ENCODE measurements at places on chromosomes 1 and 21. TPM values are rescaled to one million over a fixed set of nuclear protein-coding genes. Genes with fewer than 3 reads are reported as not detected.

The CSRP1 gene
- 42.0 TPM for total RNA-seq

The MAB21L3 gene
- not detected for total RNA-seq

The ESPN gene
- total RNA-seq = 0.22 TPM

The SLC1A7 gene
- not detected for total RNA-seq

The CFAP107 gene
- 0.62 TPM for total RNA-seq

The TRIM46 gene
- 0.22 TPM for total RNA-seq

The TRAF3IP3 gene
- total RNA-seq = 1.4 TPM

The HLX gene
- total RNA-seq = 12.8 TPM

The BSND gene
- not detected for total RNA-seq

The KRTAP21-2 gene
- not detected for total RNA-seq

The RIMS3 gene
- 0.49 TPM for total RNA-seq

All from muscle of leg (tissue), 16 donors.